Activated gamma-delta T cell treated with Interleukin-2 at 50 U/mL for 16 hours (primary cell): ENCODE measurements at places on chromosomes 2 and 18.

DNA sequence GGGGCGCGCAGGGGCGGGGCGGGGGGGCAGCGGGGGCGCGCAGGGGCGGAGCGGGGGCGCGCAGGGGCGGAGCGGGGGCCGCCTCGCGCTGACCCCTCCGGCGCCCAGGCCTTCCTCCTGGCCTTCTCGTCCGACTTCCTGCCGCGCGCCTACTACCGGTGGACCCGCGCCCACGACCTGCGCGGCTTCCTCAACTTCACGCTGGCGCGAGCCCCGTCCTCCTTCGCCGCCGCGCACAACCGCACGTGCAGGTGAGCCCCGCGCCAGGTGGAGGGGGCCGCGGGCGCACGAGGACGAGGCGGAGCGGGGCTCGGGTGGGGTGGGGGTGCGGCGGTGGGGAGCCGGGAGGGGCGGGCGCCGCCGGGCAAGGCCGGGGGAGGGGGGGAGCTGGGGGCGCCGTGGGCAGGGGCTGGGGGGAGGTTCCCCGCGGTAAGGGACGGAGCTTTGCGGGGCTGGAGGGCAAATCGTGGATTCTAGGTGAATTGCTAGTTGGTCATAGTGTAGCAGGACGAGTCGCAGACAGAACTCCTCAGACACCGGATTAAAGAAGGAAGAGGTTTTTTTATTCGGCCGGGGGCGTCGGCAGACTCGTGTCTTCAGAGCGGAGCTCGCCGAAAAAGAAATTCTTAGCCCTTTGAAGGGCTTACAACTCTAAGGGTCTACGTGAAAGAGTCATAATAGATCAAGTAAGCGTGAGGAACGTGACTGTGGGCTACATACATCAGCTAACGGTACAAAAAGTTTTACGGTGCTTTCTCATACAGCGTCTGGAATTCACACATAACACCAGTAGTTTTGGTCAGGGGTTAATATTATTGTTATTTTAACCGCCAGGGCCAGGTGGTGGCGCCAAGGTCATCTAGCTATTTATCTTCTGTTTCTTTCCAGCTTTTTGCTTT is 29.9 kb downstream of the ANO7 start:
- DNase-seq: peak; percentile 22

DNA sequence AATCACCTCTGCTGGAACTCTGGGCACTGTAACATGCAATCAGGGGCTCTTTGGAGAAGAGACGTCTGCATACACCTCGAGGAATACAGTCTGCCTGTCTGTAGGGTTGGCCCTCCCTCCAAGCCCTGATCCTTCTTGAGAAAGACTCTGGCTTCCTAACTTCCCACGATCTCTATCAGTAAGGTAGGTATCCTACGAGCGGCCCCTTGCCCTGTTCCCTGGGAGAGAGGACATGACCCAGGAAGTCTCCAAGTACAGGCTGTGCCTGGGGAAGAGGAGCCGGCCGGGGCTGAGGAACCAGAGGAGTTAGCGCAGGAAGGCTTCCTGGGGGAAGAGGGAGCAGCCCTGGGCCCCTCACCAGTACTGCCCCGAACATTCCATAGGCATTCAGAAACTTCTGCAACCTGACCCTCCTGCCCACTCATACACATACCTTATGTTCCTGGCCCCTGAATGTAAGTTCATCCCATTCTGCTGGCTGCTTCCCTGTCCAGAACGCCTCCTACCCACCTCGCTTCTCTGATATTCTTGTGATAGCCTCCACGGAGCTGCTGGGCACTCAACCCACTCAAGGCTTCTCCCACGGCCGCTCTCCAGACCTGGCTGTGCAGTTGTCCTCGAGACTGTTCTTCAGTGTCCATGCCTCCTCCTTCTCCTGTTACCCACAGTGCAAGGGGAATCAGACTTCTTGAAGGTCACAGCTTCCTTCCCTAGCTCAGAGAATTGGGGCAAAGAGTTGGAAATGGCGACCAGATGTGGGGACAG is 116.1 kb downstream of the CYP26B1 start:
- no peak for DNase-seq

DNA sequence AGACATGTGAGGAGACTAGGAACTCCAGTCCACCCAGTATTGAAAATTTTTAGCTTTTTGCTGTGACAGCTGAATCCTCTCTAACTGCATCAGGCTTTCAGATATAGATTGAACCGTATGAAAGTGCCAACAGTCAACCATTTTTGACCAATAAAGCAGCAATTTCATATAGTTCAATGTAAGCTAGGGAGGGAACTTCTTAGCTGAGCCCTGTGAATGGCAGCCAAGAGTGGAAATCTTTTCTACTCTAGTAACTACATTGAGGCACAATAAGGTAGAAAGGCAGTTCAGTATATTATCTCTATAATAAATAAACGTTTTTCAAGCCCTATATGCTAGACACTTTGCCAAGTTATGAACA is 96.3 kb upstream of the TANK start:
- DNase-seq: no peak

DNA sequence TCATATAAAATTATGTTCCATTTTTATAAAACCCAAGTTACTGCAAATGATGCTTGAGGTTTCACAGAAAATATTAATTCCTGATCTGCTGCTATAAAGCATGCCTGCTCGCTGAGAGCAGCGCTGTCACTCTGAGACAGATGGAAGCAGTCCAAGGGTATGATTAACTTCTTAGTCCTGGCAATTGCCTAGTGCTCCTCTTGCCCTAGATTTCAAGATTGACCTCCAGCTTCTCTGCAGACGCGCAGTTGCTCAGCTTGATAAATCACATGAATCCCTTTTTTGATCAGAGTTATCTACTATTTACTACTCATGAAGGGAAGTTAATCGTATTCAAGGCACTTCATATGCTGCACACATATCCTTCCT is 154.6 kb upstream of the REV1 start:
- DNase-seq: no peak

- DNase-seq: peak; percentile 40
Observed at GRCh38 chr2:168336786-168337388, 89.5 kb upstream of the STK39 start.

- DNase-seq: no peak
Observed at GRCh38 chr2:157782057-157782845, 93.9 kb downstream of the ACVR1 start.

DNA sequence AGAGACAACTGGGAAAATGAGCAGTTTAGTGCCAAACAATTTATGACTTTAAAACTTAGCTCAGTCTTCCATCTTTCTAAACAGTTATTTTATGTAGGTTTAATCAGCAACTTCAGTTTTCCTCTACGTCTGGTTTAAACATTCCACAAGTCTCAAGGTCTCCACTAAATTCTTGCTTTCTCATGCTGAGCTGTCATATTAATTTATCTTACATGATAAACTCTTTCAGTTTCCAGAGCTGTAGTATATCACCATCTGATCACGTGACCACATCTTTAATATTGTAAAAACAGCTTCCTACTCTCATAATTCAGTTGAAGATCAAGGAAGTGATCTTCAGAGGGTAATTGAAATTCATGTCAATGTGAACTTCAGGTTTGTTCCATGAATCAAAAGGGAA is 158.6 kb downstream of the ZNF804A start:
- DNase-seq: no peak

- no peak for DNase-seq
Observed at GRCh38 chr2:153873052-153874048, 1.6 kb downstream of the GALNT13 start.
